Vagina (tissue), 2 donors: ENCODE measurements at places on chromosomes 3 and 15.

DNA sequence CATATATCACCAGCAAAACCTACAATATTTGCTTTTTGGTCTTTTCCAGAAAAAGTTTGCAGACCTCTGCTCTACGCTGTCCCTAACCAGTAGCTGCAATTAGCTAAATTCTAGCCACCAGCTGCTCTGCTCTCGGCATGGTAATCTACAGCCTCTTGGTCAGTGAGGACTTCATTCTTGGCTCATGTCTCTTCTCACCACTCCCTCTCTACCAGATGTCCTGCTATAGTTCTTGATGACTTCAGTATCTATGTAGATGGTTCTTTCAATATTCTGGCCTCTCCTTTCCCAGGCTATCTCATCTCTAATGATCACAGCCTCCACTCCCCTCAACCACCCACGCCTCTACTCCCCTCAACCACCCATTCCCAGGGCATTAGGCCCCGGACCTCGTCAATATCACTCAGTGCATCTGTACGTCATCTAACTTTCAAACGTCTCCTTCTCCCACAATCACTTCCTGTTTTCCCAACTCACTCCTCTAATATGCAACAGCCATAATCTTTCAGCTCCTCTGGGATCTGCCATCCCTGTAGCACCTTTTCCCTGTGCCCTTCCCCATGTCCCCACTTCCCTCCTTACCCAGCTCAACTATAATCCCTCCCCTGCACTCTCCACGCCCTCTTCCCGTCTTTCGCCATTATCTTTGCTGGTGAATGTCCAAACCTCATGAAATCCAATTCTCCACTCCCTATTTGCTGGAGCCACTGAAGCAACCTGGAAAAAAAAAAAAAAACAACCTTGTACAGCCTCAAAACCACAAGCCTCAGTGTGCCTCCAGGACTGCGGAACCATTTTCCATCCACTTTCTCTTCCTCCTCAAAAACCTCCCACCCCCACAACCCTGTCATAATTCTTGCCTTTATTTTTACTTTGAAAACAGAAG is 429.4 kb upstream of the PROK2 start:
- DNase-seq: no peak

- DNase-seq: no peak
These were observed 29.6 kb downstream of the TSEN2 start for GRCh38 chr3:12513694-12514446.

DNA sequence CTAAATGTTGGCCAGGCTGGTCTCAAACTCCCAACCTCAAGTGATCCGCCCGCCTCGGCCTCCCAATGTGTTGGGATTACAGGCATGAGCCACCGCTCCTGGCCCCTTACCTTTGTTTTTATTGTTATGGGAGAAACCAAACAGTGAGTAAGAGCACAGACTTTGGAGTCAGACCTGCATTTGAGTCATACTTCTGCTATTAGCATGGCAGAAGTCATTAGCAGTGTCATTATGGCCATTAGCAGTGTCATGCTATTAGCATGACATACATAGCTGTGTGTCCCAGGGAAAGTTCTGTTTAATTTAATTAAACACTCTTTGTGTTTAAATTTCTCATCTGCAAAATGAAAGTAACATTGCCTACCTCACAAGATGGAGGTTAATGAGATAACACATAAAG is 54.8 kb downstream of the SQOR start:
- no peak for DNase-seq

DNA sequence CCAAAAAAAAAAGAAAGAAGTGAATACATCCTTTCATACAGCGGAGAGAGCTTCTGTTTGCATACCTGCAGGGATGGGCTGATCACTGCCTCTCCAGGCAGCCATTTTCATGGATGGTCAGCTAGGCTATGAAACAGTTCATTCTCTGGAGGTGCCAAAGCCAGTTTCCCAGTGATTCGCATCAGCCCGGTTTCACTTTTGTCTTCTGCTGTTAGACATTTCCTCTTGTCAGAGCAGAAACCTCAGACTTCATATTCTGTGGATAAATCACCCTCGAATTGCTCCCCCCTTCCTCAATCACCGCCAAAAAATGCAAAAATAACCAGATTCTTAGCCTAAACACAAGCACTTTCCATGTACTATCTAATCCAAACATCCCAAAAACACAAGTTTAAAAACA is 225.6 kb downstream of the ADAMTS9 start:
- no peak for DNase-seq

DNA sequence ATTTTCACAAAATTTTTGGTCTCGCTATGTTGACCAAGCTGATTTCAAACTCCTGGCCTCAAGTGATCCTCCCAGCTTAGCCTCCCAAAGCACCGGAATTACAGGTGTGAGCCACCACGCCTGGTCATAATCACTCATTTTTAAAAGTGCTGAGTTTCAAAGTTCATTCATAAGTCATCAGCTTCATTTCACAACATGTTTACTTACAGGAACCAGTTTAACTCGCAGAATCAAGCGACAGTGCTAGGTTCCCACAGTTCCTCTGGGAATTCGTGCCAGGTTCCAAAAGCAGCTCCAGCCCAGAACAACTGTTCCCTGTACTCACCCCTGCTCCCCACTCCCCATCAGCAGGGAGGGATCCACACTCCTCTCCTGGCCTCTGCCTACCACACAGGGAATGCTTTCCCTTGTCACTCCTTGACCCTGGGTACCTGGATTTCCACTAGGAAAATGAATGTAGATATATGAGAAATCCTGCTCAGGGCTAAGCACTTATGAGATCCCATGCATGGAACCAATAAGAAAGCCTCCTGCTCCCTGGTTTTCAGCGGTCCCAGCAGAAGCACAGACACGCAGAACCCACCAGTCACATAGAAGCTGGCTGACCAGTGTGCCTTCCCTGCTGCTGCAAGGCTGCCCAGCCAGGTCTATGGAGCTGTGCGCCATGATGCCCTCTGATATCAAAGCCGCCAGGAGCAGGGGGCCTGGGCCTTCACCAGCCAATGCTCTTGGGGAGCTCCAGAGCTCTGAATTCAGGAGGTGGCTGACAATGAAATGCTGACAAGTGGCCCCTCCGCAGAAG is 72.3 kb downstream of the ITGB5 start:
- DNase-seq: no peak

DNA sequence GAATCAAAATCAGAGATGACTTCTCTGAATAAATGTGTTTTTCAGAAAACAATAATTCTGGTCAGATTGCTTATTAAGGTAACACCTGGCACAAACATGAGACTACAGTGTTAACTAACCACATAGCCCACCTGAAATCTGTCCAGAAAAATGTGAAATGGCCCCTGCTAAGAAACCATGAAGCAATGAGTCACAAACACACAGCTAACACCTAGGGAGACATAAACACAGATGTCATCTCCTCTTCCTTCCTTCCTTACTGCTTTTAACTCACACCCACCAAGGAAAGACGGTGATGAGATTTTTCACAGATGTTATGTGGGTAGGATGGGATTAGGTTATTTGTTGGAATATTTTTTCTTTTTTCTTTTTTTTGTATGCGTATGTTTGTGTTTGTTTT is 315.0 kb upstream of the STAC start:
- DNase-seq: no peak

DNA sequence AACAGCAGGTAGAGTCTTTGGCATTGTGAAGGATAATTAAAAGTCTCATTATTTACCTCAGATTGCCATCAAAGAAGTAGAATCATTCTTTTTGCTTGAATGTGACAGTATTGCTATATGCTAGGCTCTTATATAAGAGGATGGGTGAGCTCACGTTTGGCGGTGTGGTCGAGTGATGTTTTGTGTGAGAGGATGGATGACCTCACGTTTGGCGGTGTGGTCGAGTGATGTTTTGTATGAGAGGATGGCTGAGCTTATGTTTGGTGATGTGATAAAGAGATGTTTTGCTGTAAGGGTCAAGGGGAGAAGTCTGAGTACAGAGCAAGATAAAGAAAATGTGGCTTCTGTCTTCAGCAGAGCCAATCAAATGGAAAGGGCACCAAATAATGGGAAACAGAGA is 299.6 kb upstream of the NR2E3 start:
- no peak for DNase-seq

GRCh38 chr15:40266828-40267304 is 16.0 kb downstream of the ANKRD63 start:
- DNase-seq: no peak

DNA sequence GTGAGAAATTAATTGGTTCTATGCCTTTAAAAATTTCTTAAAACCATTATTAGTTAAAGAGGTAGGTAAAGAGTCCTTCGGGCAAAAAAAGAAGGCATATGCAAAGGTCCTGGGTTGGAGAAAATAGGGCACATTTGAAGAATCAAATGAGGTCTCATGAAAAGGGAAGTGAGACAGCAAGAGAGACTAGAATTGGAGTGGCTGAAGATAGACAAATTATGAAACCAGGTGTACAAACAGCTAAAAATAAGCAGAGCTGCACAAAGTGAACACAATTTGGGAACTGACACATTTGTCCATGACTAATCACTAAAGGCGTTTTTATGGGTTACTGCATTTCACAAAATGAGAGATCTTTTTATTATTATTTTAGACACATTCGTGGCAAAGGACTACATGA is 581.2 kb downstream of the PYDC2 start:
- no peak for DNase-seq

GRCh38 chr15:81962482-81962881 is 83.3 kb downstream of the MEX3B start:
- no peak for DNase-seq

GRCh38 chr3:72279068-72279604 is 494.2 kb upstream of the PROK2 start:
- DNase-seq: no peak

- no peak for DNase-seq
These were observed 84.2 kb downstream of the HMG20A start for GRCh38 chr15:77504871-77505270.

DNA sequence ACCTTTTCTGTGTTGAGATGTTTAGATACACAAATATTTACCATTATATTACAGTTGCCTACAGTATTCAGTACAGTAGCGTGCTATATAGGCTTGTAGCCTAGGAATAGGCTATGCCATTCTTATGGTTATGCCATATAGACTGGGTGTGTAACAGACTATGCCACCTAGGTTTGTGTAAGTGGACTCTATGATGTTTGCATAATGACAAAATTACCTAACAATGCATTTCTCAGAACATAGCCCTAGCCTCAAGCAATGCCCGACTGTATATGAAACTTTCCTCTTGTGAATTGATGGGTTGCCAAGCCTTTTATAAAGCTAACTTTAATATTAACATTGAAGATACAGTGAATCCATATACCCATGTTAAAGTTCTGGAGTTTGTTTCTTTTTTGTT is 10.3 kb upstream of the PHLDB2 start:
- no peak for DNase-seq

DNA sequence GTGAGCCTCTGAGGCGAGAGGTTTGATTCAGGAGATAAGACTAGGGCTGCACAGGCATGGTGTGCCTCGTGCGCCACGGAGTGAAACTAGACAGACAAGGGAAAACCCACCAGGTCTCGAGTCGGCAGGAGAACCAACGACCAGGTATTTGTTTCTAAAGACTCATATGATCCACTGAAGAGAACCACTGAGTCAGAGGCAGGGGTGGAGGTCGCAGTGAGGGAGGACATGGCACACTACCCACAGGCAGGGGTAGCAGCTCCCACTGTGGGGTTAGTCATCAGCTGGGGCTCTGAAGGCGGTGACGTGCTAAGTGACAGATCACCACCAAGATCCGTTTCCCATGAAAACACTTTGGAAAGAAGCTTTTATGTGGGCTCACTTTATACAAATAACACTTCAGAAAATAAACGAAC is 45.7 kb downstream of the CHSY1 start:
- DNase-seq: no peak

DNA sequence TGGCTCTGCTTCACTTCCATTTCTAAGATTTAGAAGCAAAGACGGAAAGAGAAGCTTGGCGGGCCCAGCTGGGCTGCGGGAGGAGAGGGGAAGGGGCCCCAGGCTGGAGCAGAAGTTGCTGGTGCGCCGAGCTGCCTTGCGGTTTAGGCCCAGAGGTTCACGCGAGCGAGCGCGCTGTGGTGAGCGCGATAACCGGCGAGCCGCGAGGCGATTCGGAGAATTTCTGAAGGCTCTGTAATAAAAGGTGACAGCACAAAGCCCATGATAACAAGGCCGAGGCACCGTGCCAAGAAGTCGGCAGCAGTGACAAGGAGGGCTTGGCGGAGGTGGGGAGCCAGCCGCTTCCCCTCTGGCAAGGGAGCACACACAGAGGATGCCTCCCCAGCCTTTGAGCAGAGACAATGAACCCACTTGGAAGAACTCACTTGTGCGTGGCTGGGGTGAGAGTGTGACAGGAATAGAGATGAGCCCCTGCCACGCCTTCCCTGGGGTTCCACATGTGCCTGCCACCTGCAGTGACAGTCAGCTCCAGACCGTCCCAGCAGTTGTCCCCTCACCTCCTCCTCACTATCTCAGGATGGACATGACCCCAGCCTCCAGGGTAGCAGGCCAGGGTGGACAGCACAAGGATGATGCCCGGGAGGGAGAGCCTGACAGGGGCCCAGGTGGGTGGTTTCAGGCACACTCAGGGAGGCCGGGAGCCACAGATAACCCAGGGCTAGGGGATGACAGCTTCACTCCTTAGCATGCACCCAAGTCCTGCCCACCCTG is 315.2 kb downstream of the UACA start:
- DNase-seq: no peak

DNA sequence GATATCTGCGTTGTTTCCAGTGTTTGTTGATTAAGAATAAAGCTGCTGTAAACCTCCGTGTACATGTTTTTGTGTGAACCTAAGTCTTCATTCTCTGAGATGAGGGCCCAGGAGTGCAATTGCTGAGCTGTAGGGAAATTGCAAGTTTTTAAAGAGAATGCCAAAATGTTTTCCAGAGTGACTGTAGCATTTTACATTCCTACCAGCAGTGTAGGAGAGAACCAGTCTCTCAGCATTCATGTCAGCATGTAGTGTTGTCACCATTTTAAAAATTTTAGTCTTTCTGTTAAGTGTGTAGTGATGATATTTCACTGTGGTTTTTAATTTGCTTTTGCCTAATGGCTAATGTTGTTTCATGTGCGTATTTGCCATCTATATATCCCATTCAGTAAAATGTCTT is 3.4 kb upstream of the MGLL start:
- no peak for DNase-seq
